ENCODE measurements at places on chromosomes 7 and 10.
A peak's percentile ranks its signal among the peaks of the same experiment; 100 is the strongest.

- DNase-seq = no peak
Measured at GRCh38 chr10:132714096-132714985, 71.6 kb downstream of the NKX6-2 start.

GRCh38 chr7:85091565-85091928 is 95.3 kb downstream of the SEMA3D start:
- no peak for DNase-seq

DNA sequence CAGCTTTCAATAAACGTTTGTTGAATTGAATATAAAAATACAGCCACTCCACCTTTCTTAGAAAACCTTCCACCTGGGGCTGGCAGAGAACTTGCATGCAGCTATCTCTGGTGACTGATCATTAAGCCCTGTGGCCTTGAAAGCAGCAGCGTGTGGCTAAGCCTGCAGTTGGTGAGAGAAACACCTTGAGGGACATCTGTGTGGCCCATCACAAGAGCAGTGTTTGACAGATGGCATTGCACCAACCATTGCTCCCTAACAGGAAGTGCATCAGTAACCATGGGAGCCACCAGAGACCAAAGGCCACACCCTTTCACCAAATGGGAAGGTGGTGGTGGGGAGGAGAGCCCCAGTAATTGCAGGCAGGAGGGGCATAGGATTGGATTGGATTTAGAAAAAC is 22.4 kb downstream of the RHOBTB1 start:
- DNase-seq = no peak

DNA sequence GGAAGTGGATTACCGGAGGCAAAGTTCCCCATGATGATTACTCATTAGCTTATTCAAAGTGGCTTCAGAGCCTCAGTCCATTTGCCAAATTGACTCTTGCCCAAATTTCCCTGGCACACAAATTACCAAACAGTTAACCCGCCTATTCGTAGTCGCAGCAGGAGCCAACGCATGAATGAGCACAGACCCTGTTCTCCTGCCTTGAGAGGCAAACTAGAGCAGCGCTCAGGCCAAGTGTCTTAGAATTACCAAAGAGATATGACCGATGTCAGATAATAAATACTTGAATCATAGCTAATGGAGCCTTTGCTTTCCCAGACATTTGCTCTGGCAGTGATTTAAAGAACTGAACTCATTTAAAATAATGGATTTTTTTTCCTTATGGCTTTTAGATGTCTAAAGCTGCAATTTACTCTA is 64.9 kb downstream of the CTTNBP2 start:
- peak; percentile 92 for DNase-seq

GRCh38 chr7:7979558-7979957 is 11.0 kb downstream of the GLCCI1 start:
- DNase-seq = no peak

DNA sequence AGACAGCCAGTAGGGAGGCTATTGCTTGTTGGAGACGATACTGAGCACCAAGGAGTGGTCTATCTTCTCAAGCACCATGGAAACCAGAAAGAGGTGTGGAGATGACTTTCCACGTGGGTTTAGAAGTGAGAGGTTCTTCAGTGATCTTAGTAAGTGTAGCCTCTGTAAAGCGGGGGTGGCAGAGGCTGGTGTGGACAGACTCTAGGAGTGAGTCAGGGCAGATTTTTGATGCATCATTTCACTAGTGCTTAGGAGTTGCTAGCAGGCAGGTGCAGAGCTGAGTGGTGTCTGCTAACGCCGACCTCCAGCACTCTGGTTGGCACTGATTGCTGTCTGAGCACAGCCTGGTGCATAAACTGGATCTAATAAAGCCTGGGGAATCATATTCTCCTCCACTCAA is 78.4 kb upstream of the ADO start:
- DNase-seq = no peak

Data from Daoy (cell line).